ENCODE measurements at places on chromosomes 16 and 17.

DNA sequence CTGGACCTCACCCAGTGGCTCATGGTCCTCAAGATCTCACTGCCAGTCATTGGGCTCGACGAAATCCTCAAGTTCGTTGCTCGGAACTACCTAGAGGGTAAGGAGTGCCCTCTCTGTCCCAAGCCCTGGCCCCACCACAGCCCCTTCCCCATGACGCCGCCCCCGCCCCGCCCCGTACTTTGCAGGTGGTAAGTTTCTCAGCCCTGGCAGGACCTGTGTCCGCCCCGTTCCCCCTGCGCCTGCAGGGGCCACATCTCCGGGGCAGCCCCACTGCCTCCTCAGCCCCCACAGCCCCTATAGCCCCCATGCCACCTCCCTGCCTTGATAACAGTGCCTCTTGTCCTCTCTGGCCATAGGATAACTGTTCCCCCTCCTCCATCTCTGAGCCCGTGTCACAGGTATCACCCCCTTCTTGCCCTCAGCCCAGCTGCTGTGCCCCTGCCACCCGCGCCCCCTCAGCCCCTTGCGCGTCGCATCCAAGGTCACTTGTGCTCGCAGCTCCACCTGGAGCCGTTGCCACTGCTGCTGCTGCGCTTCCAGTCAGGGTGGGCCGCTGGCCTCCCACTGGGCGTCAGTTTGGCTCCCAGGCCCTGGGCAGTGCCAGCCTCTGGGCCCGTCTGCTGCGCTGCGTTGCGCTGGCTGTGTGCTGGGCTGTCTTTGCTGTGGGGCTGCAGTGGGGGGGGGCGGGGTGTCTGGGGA is 21.5 kb downstream of the RABEP2 start:
- no peak for DNase-seq

DNA sequence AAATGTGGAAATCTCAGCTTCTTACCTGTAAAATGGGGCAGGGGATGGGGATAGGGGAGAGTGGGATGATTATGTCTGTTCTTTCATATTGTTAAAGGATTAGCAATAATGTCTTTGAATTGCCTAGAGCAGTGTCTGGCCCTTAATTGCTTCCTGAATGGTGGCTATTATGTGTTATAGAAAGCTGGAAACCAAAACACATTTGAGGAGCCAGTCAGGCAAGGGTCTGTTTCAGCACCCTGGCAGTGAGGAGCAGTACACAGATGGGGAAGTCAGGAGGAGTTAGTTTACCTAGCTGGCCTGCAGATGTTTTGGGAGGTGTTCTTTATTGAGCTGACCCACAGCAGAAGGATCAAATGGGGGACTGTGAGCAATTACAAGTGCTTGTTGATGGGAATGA is 63.0 kb downstream of the NUP93 start:
- no peak for DNase-seq

DNA sequence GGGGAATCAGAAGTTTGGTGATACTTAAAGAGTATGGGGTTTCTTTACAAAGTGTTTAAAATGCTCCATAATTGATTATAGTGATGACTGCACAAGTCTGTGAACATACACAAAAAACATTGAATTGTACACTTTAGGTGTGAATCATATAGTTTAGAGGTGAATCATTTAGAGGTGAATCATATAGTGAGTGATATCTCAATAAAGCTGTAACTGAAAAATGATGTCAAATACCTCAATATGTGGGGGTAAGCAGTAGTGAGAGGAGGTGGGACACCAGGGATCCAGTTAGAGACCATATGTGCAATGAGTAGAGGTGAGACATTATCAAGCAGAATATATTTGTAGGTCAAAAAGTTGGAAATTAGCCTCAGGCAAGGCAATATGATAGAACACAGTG is 264.5 kb downstream of the PMP22 start:
- DNase-seq, result no peak

- DNase-seq, result no peak
Observed at GRCh38 chr16:68272507-68273209, 8.3 kb downstream of the SLC7A6 start.

GRCh38 chr17:9339958-9340357 is 235.7 kb downstream of the STX8 start:
- DNase-seq, result no peak

DNA sequence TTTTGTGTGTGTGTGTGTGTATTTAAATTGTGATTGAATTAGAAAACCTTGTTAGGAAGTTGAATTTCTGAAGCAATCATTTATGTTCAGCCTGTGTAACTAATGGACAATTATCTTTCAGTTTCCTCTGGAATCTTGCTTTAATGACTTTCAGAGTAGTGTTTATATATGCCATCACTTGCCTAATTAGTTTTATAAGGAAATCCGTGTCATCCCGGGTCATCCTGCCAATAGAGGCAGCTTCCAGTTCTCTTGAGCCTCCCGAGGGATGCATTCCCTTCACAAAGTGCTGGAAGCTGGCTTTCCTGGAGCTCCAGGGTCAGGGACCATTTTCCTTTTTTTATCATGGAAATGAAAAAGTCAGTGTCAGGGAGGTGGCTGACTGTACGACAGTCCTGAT is 42.9 kb downstream of the PRKCA start:
- no peak for DNase-seq

DNA sequence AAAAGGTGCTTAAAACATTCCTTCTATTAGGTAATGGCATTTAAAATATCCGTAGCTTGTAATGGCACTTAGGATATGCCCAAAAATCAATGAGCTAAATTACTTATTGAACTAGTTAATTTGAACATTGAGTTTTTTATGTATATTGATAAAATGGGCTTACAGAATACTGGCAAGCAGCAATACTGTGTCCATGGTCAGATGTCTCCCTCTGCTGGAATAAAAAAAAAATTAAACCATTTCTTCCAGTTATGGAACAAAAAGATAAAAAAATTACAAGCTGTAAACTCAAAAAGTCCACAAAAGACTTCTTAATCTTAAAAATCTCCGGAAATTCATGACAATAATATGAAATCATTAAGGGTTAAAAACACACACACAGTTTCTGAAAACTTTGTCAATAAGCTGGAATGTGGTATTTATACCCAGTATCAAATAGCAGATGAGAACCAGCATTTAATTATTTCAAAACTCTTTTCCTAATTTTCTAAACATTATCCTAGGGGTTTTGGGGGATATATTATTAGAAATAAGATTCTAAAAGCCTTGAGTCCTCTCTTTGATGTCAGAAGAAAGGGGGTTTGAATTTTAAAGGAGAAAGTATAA is 21.5 kb upstream of the PSMD7 start:
- DNase-seq, result no peak

- DNase-seq, result no peak
Observed at GRCh38 chr16:474420-475122, 49.1 kb downstream of the RAB11FIP3 start.

- no peak for DNase-seq
Observed at GRCh38 chr16:66278111-66278531, 88.4 kb upstream of the CDH5 start.

DNA sequence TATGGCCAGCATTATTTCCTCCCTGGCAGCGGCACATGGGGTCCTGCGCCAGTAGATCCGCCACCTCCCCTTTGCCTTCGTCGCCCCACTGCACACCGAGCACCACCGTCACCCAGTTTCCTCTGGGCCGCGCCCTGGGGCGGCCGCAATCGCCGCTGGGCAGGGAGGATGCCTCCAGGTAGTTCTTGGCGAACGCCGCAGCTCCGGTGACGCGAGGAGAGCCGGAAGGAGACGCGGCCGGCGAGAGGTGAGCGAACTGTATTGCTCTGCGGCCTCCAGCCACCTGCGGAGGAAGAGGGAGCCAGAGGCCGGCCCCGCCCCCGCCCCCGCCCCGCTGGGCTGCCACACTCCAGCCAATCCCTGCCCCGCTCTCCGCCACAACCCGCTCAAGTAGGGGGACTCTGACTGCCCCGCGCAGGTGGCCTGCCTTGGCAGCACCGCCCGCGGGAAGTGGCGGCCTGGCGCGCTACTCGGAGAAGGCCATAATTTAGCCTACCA is 11.8 kb upstream of the SLFN13 start:
- DNase-seq, result peak; percentile 86

DNA sequence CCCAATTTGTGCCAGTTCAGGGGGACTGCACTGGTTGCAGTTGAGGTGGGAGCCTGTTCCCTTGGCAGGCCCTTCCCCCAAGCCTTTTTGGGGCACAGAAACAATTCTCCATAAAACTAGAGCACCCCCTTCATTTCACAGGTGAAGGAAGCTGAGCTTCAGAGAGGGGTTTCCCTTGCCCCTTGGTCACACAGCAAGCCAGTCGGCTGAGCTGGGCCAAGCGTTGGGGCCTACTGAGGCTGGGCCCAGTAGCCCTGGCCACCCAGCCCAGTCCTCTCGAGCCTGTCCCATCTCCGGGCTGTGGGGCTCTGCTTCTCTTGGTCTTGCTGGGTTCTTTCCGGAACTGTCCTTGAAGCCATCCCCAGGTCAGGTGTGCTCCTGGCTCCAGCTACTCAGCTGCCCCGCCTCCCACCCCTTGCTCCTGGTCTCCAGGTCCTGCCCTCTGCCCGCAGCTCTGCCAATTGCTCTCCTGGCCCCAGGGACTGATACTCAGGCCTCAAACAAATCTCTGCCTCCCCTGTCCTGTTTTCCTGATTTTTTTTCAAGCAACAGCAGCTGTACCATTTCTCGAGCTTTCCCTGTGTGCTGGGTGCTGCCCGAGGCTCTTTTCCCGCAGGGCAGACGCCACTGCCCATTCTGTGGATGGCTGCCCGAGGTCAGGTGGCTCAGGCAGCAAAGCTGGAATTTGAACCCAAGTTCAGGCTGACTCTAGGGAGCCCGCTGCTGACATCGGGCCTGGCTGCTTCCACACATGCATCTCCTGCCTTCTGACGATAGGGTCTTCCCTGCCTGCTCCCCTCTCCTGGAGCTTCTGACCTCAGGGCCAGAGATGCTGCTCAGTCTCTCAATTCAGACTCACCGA is 87.4 kb upstream of the NKD1 start:
- no peak for DNase-seq

DNA sequence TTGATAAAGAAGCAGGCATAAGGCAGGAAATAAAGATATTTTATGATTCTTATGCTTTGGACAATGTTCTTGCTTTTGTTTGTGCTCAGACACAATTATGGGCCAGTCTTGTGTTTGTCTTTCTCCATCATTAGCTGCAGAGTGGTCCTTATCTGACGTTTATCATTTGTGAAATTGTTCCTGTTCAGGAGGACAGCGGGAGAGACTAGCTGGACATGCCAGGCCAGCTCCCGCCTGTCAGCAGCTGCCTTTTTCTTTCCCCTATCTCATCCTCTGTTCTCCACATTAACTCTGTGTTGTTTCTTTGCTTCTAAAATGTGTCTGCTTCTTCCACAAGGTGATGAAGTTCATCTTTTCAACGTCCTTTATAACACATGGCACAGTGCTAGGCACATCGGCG is 333.5 kb downstream of the NPIPA8 start:
- no peak for DNase-seq

GRCh38 chr16:56373003-56373402 is 52.3 kb downstream of the AMFR start:
- DNase-seq, result no peak

DNA sequence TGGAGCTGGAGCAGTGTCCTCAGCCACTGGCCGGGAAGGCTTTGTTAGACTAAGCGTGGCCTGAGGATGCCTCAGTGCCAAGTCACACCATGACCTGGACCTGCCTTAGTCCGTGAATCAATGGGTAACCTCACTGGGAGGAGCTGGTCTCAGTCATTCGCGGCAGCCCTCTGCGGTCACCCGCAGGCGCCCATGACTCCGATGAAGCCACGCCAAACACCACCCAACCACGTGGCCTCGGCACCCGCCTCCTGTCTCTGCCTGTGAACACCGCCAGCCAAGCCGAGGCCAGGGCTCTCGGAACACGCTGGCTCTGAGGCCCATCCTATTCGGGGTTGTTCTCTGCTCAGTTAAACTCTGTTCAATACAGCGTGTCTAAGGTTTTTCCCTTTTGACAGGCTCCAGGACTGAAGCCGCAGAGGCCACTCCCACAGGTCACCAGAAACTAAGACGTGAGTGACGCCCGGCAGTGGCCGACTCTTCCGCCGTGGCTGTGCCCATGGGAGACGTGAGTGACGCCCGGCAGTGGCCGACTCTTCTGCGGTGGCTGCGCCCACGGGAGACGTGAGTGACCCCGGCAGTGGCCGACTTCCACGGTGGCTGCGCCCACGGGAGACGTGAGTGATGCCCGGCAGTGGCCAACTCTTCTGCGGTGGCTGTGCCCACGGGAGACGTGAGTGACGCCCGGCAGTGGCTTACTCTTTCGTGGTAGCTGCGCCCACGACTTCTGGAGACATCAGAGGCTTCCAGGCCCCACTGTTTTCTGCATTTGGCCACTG is 16.8 kb upstream of the PABPN1L start:
- DNase-seq, result no peak

GRCh38 chr17:16418685-16419068 is 3.3 kb downstream of the TRPV2 start:
- peak; percentile 19 for DNase-seq

DNA sequence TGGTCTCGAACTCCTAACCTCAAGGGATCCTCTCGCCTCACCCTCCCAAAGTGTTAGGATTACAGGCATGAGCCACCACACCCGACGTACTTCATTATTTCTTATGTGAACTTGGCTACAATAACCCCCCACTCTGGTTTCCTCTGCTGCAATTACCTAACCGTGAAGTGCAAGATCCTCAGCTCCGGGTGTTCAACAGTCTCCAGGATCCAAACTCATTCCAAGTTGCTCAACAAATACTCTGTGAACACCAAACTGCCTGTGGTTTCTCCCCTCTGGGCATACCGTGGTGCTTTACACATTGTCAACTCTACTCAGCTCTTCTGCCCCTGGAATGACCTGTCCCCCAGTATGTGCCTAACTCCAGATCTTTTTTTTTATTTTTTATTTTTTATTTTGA is 6.8 kb upstream of the SULT1A1 start:
- no peak for DNase-seq

GRCh38 chr17:79045001-79045729 is 21.2 kb downstream of the C1QTNF1 start:
- DNase-seq, result no peak

DNA sequence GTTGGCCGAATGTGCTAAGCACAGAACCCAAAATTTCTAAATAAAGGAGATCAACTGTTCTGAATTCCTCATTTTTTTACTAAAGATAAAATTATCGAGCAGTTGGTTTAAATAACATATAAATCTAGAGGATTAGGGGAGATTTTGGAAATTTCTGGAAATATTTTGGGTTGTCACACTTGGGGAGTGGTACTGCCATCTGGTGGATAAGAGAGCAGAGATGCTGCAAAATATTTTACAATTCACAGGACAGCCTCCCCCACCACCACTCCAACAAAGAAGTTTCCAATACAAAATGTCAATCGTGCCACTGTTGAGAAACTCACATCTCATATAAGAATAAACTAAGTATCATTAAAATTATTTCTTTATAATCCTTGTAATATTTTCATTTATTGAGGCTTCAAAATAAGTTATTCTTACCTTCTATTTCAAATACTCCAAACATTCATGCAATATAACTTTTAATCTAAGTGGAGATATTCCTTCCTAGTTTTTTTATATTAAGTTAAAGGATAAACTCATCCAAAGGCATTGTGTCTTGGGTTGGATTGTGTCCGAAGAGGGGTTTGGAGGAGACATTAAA is 17.0 kb upstream of the ABCA8 start:
- peak; percentile 32 for DNase-seq

GRCh38 chr17:61457226-61457983 is 5.2 kb downstream of the TBX4 start:
- no peak for DNase-seq

GRCh38 chr17:29614349-29615047 is 8.2 kb downstream of the CORO6 start:
- DNase-seq, result no peak

All from GM13977 (cell line).